ENCODE measurements at places on chromosomes 5 and 9. TPM values are rescaled to one million over a fixed set of nuclear protein-coding genes. Genes with fewer than 3 reads are reported as not detected.

DNA sequence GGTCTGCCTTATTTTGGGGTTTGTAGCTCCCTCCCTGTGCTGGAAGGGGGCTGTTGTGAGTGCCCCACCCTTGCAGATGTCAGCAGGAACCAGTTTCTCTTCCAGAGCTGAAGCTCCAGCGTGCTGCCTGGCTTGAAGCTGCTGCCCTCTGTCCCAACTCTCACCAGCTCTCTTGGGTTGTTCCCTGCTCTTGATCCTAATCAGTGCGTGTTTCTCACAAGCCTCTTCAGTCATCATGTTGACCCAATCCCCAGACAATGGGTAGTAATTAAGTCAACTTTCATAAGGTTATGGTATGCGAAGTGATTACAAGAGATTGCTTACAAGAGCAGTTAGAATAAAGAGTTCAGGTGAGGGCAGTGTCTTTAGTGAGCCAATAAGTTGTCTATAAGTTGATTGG is 57.0 kb downstream of the PDE8B start:
- no peak for DNase-seq

DNA sequence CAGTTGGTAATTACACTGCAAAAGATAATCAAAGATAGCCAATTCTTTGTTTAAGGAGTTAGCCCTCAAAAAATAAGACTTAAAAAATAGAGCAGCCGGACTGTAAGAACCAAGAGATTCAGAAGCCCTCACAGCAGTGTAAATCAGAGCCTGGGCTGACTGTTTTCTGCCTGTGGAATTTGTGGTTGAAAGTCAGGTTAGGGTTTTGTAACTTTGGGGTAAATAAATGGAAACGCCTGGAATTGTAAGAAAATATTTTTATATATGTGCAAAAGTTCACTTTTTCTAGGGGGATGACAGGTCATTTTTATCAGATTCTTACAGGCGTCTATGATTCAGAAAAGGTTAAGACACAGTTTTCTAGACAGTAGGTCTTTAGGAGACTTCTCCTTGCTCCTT is 35.6 kb downstream of the KLHL3 start:
- DNase-seq, result no peak

DNA sequence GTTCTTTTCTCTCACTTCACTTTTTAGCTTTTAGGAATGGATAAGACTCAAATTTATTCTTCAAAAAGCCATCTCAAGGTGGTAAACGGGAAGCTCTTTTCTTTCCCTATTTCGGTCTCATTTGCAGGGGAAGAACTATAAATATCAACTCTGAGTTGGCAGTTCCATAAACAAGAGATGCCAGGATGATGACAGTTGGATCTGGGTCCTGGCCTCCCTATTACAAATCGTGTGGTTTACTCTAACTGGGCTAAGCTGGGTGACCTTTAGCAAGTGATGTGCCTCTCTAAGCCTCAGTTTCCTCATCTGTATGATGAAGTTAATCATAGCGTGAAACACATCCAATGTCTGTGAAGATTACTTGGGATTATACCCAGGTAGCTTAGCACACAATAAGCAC is 44.2 kb downstream of the TLE4 start:
- DNase-seq, result no peak

- DNase-seq, result no peak
Measured at GRCh38 chr9:70156729-70157128, 102.0 kb upstream of the SMC5 start.

- DNase-seq, result no peak
Measured at GRCh38 chr9:124010303-124010664, 1.3 kb upstream of the LHX2 start.

DNA sequence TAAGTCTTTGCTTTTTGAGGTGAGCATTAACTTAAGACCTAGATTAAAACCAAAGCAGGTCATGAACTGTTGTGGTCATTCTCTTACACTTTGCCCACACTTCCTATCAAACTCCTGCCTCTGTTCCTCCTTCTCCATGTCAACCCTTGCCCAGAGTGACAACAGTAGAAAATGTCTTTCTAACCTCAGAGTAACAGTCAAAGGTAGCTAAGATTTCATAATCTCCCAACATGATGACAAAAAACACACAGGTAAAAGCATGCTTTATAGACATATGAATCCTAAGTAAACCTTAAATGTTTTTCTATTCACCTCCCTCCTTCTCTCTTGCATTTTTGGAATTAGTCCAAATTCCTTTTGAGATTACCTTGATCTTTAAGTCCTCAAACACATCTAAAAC is 422.3 kb downstream of the SPATA31D1 start:
- DNase-seq, result no peak

ARL14EPL gene
- total RNA-seq, result not detected

DNA sequence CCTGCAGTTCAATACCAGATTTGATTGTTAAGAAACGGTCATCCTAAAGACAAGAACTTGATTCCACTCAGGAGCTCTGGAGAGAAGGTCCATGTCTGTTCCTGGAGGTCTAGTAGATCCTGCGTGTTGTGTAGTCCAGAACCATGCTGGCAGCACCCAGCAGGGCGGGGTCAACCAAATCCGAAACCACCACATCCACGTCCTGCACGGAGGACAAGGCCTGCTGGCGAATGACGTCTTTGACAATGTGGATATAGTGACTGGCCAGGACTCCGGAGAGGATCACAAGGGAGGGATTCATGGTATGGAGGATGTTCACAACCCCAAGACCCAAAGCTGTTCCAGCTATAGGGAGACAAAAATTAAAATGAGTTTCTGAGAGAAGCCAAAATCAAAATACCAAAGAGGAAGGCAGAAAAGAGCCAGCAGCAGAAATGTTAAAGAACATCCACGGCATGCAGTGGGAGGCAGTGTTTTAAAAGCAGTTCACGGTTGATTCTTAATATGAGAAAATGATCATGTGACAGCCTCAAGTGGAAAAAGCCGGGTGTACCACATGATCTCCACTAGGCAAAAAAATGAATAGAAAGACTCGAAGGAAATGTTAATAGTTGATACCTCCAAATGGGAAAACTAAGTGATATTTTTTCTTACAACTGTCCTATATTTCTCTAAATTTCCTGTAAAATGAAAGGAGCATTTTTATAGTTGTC is 26.7 kb downstream of the CLTA start:
- DNase-seq, result no peak

Measured in sciatic nerve (tissue), 2 donors.